H9 (cell line): ENCODE measurements at places on chromosomes 2 and 18.

DNA sequence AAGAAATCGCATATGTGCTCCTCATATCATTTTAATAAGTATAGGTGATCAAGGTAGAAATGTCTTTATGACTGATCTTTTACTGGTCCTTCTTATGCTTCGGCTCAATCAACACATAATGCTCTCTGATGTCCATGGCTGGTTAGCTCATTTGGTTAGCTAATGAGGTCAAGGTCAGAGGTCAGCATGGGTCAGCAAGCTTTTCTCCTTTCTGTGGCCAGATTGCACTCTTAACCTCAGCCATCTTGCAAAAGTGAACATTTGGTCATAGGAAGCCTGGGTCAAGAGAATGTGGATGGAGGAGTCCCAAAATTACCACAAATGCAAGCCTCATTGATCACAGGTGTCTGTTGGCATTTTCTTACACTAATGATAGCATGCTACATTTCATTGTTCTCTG, 35.4 kb upstream of the DARS1 start:
- DNase-seq = no peak

GRCh38 chr2:46369783-46370182, 72.6 kb downstream of the EPAS1 start:
- no peak for DNase-seq

GRCh38 chr2:122635686-122636085, 880.2 kb downstream of the TSN start:
- DNase-seq = no peak

DNA sequence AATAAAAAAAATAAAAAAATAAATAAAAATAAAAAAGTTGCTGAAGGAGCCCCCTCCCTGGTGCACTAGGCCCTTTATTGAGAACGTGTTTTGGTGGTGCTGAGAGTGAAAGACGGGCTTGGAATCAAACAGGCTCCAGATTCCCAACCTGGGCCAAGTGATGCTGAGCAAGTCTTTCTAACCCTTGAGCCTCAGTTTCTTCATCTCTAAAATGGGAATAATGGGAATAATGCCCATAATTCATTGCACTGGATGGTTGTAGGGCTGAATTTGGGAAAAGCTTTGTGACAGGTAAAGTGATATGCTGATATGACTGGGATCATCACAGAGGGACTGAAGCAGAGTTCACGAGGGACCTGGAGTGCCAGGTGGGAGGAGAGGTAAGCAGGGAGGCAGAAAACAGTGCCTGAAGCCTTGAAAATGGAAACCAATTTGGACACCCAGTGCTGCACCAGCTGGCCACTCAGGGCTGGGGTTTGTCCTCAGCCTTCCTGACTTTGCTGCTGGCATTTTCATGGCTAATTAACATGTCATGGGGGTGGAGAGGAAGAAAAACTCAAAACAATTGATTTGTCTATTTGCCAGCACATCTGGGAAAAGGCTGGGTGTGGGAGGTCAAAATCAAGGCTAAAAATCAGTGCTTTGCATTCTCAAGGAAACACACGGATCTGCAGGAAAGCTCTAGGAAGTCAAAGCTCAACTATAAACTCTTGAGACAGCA, 241.3 kb downstream of the LOXHD1 start:
- no peak for DNase-seq

GRCh38 chr2:18901242-18901641, 311.9 kb upstream of the NT5C1B start:
- no peak for DNase-seq
